ENCODE measurements at places on chromosomes 7 and 10. TPM values are rescaled to one million over a fixed set of nuclear protein-coding genes. Genes with fewer than 3 reads are reported as not detected.

PDGFA gene
- 23.4 TPM for total RNA-seq

PRKCQ gene
- 0.24 TPM for total RNA-seq

PHKG1 gene
- not detected for total RNA-seq

IFIT3 gene
- 18.0 TPM for total RNA-seq

FAM185A gene
- 3.4 TPM for total RNA-seq

ERVW-1 gene
- total RNA-seq, result not detected

CYP2C9 gene
- total RNA-seq, result not detected

CNPY4 gene
- total RNA-seq, result 19.2 TPM

SKIDA1 gene
- 1.7 TPM for total RNA-seq

TUBAL3 gene
- total RNA-seq, result not detected

PON1 gene
- total RNA-seq, result not detected

Measured in epithelial cell of alveolus of lung (primary cell).